ENCODE measurements at places on chromosomes 2 and 18. TPM values are rescaled to one million over a fixed set of nuclear protein-coding genes. Genes with fewer than 3 reads are reported as not detected.

GRCh38 chr2:189657867-189658266 lies 3.4 kb upstream of the ASNSD1 start:
- H3K4me1 ChIP-seq = peaks cover 8% of the 10 kb centered on the region
- no peaks in the 10 kb centered on the region for H3K27me3 ChIP-seq
- DNase-seq = no peak
- no peaks in the 10 kb centered on the region for H3K36me3 ChIP-seq

GRCh38 chr2:108262036-108262435 lies 22.3 kb downstream of the SULT1C3 start:
- DNase-seq = no peak
- H3K36me3 ChIP-seq = no peaks in the 10 kb centered on the region
- no peak overlapping the region for H3K27ac ChIP-seq
- H3K4me3 ChIP-seq = no peak overlapping the region

GRCh38 chr18:48949606-48950535 lies 894 bp downstream of the SMAD7 start:
- H3K27me3 ChIP-seq = no peaks in the 10 kb centered on the region
- H3K36me3 ChIP-seq = peaks cover 85% of the 10 kb centered on the region
- H3K4me3 ChIP-seq = peak overlapping the region; percentile 77
- H3K27ac ChIP-seq = peak overlapping the region; percentile 59

DNA sequence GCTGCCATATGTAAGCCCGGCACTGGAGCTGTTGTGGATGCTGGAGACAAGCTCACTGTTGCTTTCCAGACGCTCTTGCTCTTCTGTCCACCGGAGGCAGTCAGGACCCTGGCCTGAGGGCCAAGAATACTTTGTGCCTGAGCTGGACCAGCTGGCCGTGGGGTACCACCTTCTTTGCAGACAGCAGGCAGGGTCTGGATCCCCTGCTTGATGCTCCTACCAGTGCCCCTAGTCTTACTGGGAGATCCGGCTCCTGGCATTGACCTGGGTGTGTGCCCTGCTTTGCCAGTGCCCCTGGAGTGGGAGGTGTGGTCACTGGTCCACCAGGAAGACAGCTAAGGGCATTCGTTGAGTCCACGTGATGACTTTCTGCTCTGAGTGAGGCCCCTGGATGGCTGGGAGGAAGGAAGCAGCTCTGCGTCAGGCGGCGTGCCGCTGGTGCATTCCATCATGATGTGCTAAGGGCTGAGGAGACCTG lies 59.3 kb downstream of the LRRFIP1 start:
- H3K36me3 ChIP-seq = peaks cover 10% of the 10 kb centered on the region
- H3K27me3 ChIP-seq = no peaks in the 10 kb centered on the region
- no peak for DNase-seq
- H3K4me1 ChIP-seq = peaks cover 38% of the 10 kb centered on the region
- H3K27ac ChIP-seq = no peak overlapping the region
- H3K4me3 ChIP-seq = no peak overlapping the region

DNA sequence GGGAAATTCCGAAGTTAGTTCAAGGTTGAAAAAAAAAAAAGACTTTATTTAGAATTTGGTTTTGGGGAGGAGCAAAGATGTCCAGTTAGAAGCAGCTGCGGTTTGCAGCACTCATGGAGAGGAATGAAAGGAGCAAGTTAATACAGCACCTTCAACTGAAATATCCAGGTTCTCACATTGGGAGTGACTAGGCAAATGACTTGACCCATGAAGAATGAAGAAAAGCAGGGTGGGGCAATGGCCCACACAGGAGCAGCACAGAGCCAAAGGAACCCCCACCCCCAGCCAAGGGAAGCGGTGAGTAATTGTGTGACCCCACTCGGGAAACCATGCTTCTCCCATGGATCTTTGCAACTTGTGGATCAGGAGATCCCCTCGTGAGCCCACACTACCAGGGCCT lies 32.8 kb downstream of the ZNF892 start:
- H3K36me3 ChIP-seq = no peaks in the 10 kb centered on the region
- no peaks in the 10 kb centered on the region for H3K4me1 ChIP-seq
- H3K27me3 ChIP-seq = no peaks in the 10 kb centered on the region
- H3K4me3 ChIP-seq = no peak overlapping the region
- no peak for DNase-seq

- H3K36me3 ChIP-seq = no peaks in the 10 kb centered on the region
- no peaks in the 10 kb centered on the region for H3K4me1 ChIP-seq
- no peak overlapping the region for H3K27ac ChIP-seq
- H3K27me3 ChIP-seq = no peaks in the 10 kb centered on the region
Measured at GRCh38 chr2:90069290-90069894, 1377.9 kb downstream of the RPIA start.

DNA sequence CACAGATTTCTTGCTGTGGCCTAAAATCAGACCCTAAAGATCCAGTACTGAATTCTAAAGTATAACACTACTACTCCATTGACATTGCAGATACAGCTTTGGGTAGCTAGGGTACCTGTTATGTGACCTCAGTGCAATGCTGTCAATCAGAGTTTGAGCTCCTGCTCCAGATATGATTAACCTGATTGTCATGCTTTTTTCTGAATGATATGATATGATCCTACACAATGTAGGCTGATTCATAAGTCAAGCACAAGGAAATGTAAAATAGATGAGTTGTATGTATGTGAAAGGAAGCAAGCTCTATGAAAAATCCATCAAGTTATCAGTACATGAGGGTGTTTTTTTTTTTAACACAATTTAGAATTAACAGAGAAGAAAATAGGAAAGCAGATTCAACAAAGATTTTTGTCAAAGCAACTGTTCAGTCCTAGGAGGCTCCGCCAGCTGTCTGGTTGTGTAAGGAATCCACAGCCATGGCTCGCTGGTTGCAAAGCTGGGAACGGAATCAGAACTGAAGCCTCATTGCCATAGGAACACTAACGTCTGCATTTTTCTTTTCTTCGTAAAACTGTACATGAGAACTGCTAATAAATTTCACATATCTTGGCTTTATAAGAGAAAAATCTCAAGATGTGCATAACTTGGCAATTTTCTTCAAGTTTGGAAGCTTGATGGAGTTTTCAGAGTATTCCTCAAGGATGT lies 52.9 kb downstream of the NR4A2 start:
- no peaks in the 10 kb centered on the region for H3K27me3 ChIP-seq
- H3K27ac ChIP-seq = no peak overlapping the region
- H3K36me3 ChIP-seq = no peaks in the 10 kb centered on the region
- no peak for DNase-seq

DNA sequence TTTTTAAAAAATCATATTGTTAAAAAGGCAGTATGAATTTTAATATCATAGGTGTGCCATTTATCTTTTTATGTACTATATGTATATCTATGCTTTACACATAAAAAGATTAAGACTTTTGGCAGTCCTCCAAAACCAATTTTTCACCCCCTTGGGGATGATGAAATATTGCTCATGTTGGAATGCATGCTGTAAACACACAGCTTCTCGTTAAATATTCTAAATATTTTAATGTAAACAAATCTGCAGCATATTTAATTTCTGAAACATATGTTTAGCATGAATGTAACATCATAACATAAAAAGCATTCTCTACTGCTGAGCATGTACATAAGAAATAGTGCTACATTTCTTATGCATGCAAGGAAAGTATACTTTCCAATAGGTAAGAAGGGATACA lies 484.3 kb upstream of the LRATD1 start:
- no peak overlapping the region for H3K27ac ChIP-seq
- H3K4me1 ChIP-seq = no peaks in the 10 kb centered on the region
- no peaks in the 10 kb centered on the region for H3K36me3 ChIP-seq
- no peak overlapping the region for H3K4me3 ChIP-seq
- no peaks in the 10 kb centered on the region for H3K27me3 ChIP-seq
- DNase-seq = no peak

DNA sequence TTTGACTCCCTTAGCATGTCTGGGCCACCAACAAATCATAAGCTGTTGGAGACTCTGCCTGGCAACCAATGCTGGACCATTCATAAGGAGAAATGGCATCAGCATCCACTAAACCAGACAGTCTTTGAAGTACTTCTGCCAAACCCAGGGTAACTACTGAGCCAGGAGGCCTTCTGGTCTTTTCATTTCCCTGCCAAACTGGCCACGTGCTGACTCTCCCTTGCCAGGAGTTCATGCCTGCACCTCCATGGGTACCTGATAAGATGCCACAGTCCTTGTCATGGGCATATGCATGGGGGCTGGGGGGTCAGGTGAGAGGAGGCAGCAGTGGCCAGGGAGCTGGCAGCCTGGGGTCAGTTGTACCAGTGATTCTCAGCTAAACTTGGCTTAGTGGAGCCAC lies 34.2 kb upstream of the DAPL1 start:
- DNase-seq = no peak
- H3K36me3 ChIP-seq = no peaks in the 10 kb centered on the region
- no peak overlapping the region for H3K4me3 ChIP-seq

DNA sequence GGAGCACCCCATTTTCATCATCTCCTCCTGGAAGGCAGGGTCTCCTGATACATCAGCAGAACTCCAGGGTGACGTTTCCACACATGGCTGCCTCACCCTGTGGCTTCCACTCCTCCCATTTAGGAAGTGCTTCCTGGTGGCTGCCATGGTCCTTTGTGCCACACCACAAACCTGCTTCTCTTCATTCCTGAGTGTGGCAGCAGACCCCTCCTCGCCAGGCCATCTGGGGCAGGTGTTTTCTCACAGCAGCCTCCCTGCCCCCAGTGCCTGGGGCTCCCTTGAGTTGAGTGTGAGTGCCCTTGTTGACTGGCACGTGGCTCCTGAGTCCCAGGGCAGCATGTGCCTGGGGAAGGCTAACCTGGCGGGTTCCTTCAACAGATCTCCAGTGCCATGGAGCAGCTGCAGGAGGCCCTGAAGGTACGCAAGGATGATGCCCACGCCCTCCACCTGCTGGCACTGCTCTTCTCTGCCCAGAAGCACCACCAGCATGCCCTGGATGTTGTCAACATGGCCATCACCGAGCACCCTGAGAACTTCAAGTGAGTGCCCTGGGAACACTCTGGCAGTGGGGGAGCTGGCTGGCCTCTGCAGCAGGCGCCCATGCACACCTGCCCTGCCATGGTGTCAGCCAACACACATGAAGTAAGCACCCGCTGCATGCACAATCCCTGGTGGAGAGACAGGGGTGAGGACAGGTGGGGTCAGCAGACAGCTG lies 113.4 kb upstream of the MCFD2 start:
- H3K27ac ChIP-seq = no peak overlapping the region
- DNase-seq = peak; percentile 42
- no peaks in the 10 kb centered on the region for H3K27me3 ChIP-seq
- no peak overlapping the region for H3K4me3 ChIP-seq
- H3K36me3 ChIP-seq = peaks cover 68% of the 10 kb centered on the region
- peaks cover 59% of the 10 kb centered on the region for H3K4me1 ChIP-seq

- no peaks in the 10 kb centered on the region for H3K27me3 ChIP-seq
- no peak overlapping the region for H3K27ac ChIP-seq
- H3K4me1 ChIP-seq = no peaks in the 10 kb centered on the region
- H3K4me3 ChIP-seq = no peak overlapping the region
Measured at GRCh38 chr2:132651115-132652045, 18.6 kb downstream of the LYPD1 start.

GRCh38 chr2:3199627-3200345 lies 177.8 kb downstream of the EIPR1 start:
- DNase-seq = no peak
- H3K4me3 ChIP-seq = no peak overlapping the region
- no peaks in the 10 kb centered on the region for H3K4me1 ChIP-seq
- no peaks in the 10 kb centered on the region for H3K27me3 ChIP-seq

GRCh38 chr2:96391153-96391827 lies 55.7 kb downstream of the NCAPH start:
- peaks cover 22% of the 10 kb centered on the region for H3K4me1 ChIP-seq
- no peak overlapping the region for H3K4me3 ChIP-seq
- H3K27me3 ChIP-seq = no peaks in the 10 kb centered on the region
- DNase-seq = no peak

GRCh38 chr2:77999376-77999775 lies 477.2 kb upstream of the LRRTM4 start:
- no peak overlapping the region for H3K27ac ChIP-seq
- H3K36me3 ChIP-seq = no peaks in the 10 kb centered on the region
- H3K4me1 ChIP-seq = no peaks in the 10 kb centered on the region
- no peak for DNase-seq
- H3K27me3 ChIP-seq = no peaks in the 10 kb centered on the region

GRCh38 chr18:64083916-64084315 lies 65.0 kb downstream of the LINC00305 start:
- no peaks in the 10 kb centered on the region for H3K27me3 ChIP-seq
- no peak for DNase-seq
- H3K36me3 ChIP-seq = no peaks in the 10 kb centered on the region
- H3K27ac ChIP-seq = no peak overlapping the region

- H3K4me1 ChIP-seq = peaks cover 45% of the 10 kb centered on the region
- DNase-seq = peak; percentile 84
- no peaks in the 10 kb centered on the region for H3K27me3 ChIP-seq
- peak overlapping the region; percentile 59 for H3K4me3 ChIP-seq
- H3K27ac ChIP-seq = peak overlapping the region; percentile 91
- peaks cover 68% of the 10 kb centered on the region for H3K36me3 ChIP-seq
Measured at GRCh38 chr2:240579771-240580614, 6.5 kb upstream of the CAPN10 start.

DNA sequence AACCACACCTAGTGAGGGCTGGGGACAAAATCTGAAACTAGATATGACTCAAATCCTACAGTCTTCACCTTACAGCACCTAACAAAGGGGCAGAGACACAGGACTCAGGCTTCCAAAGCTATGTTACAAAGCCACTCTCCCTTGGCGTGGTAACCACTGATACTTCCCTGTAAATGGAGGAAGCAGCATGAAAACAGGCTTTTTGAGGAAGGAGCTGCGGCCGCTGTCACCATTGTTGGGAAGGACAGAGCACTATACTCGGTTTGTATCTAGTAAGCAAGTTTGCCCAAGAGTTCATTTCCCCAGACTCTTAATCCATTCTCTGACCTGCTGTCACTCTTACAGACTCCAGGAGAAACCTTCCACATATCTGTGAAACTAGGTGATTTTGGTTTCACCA lies 60.3 kb downstream of the LONRF2 start:
- H3K4me3 ChIP-seq = no peak overlapping the region
- no peaks in the 10 kb centered on the region for H3K36me3 ChIP-seq
- H3K4me1 ChIP-seq = no peaks in the 10 kb centered on the region
- peaks cover 19% of the 10 kb centered on the region for H3K27me3 ChIP-seq

GRCh38 chr18:42649331-42650035 lies 466.0 kb downstream of the RIT2 start:
- H3K4me3 ChIP-seq = no peak overlapping the region
- DNase-seq = no peak
- no peaks in the 10 kb centered on the region for H3K27me3 ChIP-seq
- no peak overlapping the region for H3K27ac ChIP-seq
- H3K4me1 ChIP-seq = no peaks in the 10 kb centered on the region

- no peaks in the 10 kb centered on the region for H3K27me3 ChIP-seq
- peaks cover 5% of the 10 kb centered on the region for H3K36me3 ChIP-seq
- H3K4me3 ChIP-seq = no peak overlapping the region
- DNase-seq = no peak
- H3K27ac ChIP-seq = no peak overlapping the region
Measured at GRCh38 chr2:128286011-128286721, 32.5 kb downstream of the HS6ST1 start.

- no peaks in the 10 kb centered on the region for H3K27me3 ChIP-seq
- H3K27ac ChIP-seq = peak overlapping the region; percentile 69
- H3K4me3 ChIP-seq = no peak overlapping the region
- H3K36me3 ChIP-seq = peaks cover 10% of the 10 kb centered on the region
Measured at GRCh38 chr2:62344472-62344871, 148.6 kb downstream of the B3GNT2 start.

Gene CFC1
- total RNA-seq = not detected

Gene FIGN
- 8.4 TPM for total RNA-seq

Gene FOXD4L1
- total RNA-seq = 0.92 TPM

Gene IL36RN
- total RNA-seq = 0.12 TPM

Gene FAHD2B
- 14.2 TPM for total RNA-seq

Gene WDR35
- total RNA-seq = 9.8 TPM
